ENCODE measurements at places on chromosomes 5 and 9.

- DNase-seq = no peak
Measured at GRCh38 chr5:199950-200645, 8.8 kb downstream of the LRRC14B start.

DNA sequence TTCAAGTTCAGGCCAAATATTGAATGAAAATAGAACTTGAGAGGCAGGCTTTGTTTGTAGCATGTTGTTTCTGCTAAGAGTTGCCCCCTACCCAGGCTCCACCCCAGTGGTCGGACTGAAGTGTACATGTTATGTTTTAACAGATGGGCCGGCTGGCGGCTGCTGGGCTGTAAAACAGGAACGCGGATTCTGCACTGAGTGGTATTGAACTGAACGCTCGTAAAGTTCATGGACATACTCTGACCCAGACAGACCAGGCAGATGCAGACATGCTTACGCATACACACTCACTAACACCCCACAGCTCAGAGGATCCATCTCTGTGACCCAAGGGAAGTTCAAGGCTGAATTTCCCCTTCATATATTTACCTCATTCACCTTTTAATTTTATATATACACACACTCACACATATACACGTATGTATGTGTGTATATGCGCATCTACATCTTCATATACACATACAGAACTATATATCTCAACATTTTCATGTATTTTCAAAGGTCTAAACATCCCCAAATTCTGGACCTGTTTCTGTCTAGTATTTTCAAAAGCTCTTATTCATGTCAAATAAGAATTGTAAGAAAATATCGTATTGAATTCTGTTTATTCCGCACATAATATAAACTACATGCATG is 1.4 kb downstream of the MARCHF3 start:
- DNase-seq = peak; percentile 79

DNA sequence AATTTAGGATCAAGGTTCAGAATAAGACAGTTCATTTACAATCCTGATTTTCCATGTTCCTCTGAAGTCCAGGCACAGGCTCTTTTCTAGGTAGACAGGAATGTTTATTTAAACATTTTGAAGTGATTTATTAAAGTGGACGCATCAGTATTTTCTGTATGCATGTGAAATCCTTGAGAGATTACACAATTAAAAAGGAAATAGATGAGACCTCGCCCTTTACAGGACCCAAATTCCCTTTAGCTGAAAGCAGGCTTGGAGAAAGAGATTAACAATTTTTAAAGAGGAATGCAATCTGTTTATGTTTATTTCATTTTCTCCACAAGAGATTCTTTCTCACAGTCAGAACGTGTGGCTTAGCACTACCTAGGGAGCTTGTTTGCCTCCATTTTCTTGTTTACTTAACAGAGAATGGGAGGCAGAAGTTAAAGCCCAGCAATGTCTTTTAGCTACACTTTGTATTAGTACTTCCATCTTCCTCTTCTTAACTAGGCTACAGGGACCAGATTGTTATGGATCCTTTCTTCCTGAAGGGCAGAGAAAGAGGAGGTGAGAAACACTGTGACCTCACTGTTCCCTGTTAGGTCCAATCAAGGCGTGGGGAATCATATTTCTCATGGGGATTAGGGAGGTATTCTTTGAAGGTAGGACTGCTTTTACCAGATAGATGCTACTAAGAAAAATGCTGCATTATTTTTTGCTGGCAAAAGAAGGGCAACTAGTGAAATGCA is 416.0 kb downstream of the SH3GL2 start:
- no peak for DNase-seq

DNA sequence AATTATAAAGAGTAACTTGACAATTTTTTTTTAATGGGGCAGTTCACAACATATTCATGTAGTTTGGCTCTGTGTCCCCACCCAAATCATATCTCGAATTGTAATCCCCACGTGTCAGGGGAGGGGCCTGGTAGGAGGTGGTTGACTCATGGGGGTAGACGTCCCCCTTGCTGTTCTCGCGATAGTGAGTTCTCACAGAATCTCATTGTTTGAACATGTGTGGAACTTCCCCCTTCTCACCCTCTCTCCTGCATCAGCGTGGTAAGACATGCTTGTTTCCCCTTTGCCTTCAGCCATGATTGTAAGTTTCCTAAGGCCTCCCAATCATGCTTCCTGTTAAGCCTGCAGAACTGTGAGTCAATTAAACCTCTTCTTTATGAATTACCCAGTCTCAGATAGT is 40.7 kb downstream of the FBXW11 start:
- DNase-seq = no peak

- peak; percentile 85 for DNase-seq
Measured at GRCh38 chr9:6305954-6306563, 22.1 kb upstream of the TPD52L3 start.

- no peak for DNase-seq
Measured at GRCh38 chr5:153718713-153719112, 228.2 kb downstream of the GRIA1 start.

- no peak for DNase-seq
Measured at GRCh38 chr9:128104171-128104618, 23.3 kb downstream of the PTGES2 start.

DNA sequence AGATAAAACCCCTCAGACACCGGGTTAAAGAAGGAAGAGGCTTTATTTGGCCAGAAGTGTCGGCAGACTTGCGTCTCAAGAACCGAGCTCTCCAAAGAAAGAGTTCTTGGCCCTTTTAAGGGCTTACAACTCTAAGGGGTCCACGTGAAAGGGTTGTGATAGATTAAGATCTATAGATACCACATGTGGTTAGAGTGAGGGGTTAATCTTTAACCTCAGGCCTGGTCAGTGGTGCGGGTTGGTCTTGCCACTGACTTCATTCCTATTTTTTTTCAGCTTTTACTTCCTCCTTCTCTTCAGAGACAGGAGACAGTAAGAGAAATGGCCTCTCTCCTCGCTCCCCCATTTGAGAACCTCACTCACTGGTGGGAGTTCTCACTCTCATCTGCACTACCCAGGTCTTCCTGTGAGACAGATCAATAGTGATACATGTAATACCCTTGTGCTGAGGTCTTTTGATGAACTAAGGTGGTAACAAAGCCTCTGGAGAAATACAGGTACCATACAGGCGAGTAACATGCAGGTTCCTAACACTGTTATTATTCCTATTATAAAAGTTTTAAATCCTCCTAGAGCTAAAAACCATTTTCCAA is 52.4 kb upstream of the COX7C start:
- DNase-seq = no peak

GRCh38 chr9:109556061-109556460 is 58.0 kb upstream of the PTPN3 start:
- DNase-seq = no peak

GRCh38 chr5:157544623-157544989 is 31.0 kb downstream of the ADAM19 start:
- DNase-seq = no peak

- DNase-seq = no peak
Measured at GRCh38 chr5:170818232-170818631, 34.7 kb downstream of the GABRP start.

GRCh38 chr5:170100066-170100943 is 5.4 kb upstream of the FOXI1 start:
- DNase-seq = peak; percentile 86

DNA sequence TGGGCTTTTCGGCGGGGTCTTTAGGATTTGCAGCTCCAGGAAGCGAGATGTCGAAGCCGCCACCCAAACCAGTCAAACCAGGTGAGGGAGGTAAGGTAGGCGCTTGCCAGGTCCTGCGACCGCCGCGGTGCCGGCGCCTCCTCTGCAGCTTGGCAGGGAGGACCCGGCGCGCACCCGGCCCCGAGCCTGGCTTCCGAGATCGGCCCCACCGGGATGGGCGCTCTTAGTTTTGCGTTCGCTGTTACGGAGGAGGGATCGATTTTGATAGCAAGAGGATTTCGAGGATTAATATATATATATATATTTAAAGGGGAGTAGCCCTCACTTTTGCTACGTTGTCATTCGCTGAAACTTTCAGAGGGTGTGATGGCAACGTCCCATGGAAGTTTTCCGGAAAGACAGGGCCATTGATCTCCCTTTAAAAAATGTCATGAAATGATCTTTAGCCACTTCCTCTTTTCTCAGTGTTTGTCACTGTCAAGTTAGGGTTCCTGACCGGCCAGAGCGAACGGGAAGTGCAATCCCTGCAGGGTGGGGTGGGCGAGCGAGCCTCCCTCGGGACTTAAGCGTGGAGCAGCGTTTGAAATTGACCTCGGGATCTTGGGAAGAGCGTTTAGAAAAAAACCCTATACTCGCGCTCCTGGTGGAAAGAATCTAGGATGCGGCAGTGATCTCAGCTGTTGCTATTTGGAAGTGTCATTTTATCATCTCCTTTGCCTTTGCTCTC is 495 bp downstream of the OSTF1 start:
- DNase-seq = no peak

GRCh38 chr9:112447283-112447761 is 39.3 kb upstream of the KIAA1958 start:
- peak; percentile 11 for DNase-seq

- no peak for DNase-seq
Measured at GRCh38 chr9:5111696-5112095, 73.7 kb downstream of the INSL6 start.

GRCh38 chr9:130137081-130137640 is 35.0 kb upstream of the NCS1 start:
- no peak for DNase-seq

GRCh38 chr9:131879181-131879910 is 139.5 kb upstream of the RAPGEF1 start:
- DNase-seq = no peak

GRCh38 chr5:140011297-140011802 is 31.7 kb downstream of the NRG2 start:
- DNase-seq = no peak

DNA sequence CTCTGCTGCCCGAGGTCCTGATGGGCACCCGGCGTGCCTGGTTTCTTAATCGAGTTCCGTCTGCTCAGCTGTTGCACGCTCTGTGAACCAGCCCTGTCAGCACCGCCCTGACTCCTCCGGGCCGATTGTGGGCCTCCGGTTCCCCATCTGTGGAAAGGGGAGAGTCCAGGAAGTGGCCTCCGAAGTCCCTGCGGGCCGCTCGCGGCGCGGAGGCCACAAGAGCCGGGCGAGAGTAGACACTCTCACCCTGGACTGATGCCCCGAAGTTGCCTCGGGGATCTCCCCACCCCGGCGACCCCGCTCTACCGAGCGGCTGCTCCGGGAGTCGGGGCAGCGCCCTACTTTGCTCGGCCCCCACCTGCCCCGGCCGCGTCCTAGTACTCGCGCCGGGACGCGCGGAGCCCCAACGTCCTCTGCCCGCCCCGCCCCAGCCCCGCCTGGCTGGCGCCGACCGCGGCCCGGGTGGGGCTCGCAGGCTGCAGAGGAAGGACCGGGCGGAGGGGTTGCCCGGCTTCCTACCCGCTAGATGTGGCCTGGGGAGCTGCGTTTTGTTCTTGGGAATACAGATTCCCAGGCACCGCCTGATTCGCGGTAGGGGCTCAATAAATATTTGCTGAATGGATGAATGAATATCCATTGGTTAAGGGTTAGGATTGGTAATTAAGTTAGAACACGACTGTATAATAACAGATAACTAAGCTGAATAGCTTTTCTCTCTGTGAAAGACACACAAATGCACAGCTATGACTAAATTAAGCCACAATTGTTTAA is 935 bp upstream of the ZNF367 start:
- DNase-seq = peak; percentile 67

GRCh38 chr5:74648835-74649293 is 8.3 kb upstream of the ENC1 start:
- DNase-seq = no peak

DNA sequence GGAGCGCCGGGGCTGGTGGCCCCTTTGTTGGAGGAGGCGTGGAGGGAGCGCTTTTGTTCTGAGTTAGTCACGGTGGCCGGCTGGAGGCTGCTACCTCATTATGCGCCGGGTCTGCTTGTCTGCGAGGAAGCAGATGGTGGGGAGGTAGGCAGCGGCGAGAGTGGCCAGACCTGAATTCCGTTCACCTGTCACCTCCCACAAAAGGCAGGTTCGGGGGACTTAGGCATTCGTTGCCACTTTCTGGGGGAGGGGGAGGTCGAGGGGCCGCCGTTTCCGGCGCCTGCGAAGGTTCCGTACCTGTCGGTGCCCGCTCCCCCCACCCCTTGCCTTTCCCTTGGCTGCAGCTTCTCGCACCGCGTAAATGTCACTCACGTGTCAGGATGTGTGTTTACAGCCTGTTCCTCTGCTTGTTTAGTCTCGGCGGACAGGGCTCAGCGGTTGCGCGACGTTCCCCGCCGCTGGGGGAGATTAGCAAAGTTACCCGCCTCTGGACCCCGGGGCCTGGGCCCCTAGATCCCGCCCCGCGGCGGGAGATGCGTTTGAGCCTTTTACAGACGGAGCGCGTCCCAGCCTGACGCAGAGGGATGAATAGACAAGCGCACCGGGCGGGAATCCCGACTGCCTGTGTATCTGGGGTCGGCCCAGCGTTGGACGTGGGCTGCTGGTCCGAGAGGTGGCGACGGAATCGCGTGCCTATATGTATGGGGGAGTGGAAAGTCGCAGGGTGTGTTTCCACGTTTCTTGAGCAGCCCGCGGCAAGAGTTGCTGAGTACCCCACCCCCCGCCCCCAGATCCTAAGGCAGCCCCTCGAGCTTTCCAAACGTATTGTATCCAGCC is 2.7 kb upstream of the LHX2 start:
- no peak for DNase-seq

- DNase-seq = no peak
Measured at GRCh38 chr5:73067213-73067612, 53.2 kb upstream of the TMEM171 start.

DNA sequence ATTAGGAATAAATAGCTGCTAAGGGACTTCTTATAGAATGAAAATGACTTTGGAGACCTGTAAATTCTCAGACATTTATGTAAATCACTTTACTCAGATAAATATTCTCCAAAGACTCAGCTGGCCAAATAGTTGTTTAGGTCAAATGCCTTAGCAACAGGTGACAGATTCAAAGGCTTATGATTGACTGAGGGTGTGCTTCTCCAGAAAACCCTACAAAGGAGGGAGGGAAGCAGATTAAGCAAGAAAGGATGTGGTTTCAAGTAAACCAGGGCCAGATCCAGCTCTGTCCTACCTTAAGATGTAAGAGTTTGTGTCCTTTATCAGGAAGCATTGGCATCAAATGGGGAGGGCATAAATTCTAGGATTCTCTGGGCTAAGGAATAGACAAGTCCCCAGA is 433.0 kb downstream of the TLE1 start:
- DNase-seq = no peak

DNA sequence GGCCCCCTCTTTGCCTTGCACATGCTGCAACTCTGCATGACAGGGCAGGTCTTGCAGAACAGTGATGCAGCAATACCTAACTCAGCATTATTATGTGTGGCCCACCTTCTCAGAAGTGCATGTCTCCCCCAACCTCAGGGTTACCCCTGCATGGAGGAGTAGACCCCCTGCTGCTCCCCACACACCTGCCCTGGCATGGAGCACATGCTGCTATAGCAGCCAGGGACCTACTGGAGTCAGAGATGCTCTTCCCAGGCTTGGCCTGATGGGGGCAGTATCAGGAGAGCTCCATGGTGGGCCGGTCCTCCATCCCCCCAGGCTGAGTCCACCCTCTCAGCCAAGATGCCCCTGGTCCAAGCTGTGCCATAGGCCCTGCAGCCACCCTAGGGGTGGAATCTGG is 13.2 kb upstream of the BOD1 start:
- no peak for DNase-seq

Data from spinal cord (tissue), 10 donors.